Stimulated activated CD4-positive, alpha-beta T cell treated with anti-CD3 and anti-CD28 coated beads, TNF-alpha, amount 100 ng/mL, for 24 hours (primary cell): ENCODE measurements at places on chromosomes 4 and X.

GRCh38 chrX:41553688-41554087 lies 106.5 kb downstream of the NYX start:
- DNase-seq = no peak

DNA sequence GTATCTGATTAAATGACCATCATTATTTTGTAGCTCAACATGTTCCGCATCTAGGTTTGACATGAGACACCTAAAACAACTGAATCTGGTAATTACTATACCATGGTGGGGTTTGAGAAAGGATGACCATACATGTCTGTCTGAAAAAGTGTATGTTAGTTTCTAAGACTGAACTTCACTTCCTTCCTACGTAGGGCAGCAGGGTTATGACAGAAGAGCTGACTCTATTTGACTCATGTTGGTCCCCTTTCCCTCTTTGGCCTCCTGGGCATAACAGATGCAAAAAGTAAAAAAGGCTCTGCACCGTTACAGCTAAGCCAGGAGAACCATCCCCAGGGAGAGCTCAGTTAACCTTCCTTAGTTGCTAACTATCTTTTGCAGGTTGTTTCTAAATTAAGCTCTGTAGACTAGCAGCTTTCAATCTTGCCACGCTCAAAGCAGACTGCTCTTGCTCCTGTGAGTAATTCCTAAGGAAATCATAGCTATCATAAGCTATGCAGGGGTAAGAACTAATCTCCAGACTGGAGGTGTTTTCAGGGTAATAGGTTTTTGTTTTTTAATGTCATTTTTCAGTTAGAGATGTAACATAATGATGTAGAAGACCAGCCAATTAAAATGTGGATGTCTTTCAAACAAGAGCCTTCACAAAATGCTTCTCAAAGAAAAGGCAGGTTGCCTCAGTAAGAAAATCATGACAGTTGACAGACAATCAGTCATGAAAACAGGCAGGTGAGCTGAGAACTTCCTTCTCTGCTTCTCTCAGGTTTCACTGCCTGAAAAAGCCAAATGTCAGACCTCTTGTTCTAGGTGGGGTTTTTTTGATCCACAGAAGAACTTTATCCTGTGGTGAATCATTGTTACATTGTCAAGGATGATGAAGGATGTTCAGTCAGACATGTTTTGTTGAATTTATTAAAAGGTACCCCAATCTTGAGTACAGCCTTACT lies 66.9 kb upstream of the DAPP1 start:
- DNase-seq = no peak

GRCh38 chr4:116343809-116344208 lies 741.6 kb downstream of the TRAM1L1 start:
- no peak for DNase-seq

DNA sequence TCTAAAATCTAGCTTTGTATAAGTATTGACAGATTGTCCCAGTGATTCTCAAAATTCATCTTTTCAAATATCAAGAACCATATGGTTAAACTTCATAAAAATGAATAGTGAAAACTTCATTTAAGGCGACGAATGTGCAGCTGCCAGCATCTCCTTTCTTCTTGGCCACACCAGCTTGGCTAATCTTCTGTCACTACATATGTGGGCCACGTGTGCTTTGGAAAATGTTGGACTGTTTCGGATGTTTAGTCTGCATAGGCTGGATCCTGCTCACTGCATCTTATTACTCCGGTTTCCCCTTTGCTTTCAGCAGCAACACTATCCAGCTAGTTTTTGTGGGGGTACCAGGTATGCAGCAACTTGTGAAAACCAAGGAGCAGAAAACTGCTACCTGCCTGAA lies 221.9 kb downstream of the BMPR1B start:
- no peak for DNase-seq

DNA sequence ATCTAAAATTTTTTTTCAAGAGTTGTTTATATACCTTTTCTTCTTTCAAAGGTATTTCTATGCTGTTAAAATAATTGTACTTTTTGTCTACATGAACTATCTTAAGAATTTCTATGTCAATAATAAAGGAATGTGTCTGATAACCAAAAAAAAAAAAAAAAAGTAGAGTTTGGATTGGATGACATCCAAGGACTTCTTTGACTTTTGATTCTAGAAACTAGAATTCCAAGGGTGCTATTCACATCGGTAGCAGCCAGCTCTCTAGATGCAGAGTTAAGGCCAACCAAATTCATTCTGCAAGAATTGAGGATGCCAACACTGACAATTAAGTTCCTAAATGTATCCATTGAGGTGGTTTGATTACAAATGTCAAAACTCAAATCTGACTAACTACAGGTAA lies 42.0 kb upstream of the PRKG2 start:
- no peak for DNase-seq

GRCh38 chrX:11751261-11751660 lies 6.8 kb upstream of the MSL3 start:
- no peak for DNase-seq

GRCh38 chr4:68872643-68873502 lies 57.1 kb downstream of the UGT2B10 start:
- DNase-seq = no peak

DNA sequence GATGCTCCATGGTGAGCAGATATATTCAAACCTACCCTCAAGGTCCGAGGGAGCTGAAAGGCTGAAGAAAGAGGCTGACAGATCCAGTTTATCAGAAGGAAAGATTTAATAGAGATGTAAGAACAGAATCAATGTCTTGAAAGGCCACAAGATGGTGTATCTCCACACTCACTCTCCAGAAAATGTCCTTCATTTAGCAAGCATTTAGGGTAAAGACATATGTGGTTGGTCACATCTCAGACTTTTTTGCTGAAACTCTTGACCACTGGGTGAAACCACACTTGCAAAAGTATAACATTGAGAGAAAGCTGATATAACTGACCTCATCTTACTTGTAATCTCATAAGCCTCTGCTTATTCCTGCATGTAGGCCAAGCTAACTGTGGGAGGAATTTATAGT lies 745.8 kb upstream of the GALNTL6 start:
- DNase-seq = no peak

GRCh38 chr4:12409507-12410190 lies 981.0 kb upstream of the HS3ST1 start:
- no peak for DNase-seq

- DNase-seq = no peak
Measured at GRCh38 chrX:110310000-110310790, 7.7 kb downstream of the AMMECR1 start.

DNA sequence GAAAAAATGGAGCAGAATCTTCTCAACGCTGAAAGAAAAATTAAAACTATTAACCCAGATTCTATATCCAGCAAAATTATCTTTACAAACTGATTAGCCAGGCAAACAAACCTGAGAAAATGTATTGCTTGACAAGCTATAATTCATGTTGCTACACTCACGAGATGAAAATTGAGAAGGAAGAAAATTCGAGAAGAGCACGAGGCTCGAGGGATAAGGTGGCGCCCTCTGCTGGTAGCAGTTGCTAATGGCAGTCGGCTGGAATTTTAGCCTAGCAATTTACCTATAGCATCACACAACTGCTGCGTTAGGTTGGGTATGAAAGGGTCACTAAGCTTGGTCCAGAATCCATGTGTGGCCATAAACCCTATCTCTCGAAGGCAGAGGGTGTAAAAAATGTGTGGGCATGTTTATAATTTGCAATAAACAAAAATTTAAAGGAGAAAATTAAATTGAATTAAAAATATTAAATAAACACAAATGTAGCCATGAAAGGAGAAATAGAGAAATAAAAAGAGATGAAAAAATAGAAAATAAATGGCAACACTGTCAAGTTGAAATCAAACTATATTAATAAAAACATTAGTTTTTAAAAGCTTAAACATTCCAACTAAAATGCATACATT lies 126.6 kb downstream of the PPP4R3C start:
- no peak for DNase-seq

GRCh38 chr4:182897601-182898478 lies 19.3 kb downstream of the DCTD start:
- no peak for DNase-seq

- DNase-seq = no peak
Measured at GRCh38 chrX:119155416-119156035, 27.9 kb upstream of the KIAA1210 start.

GRCh38 chr4:173797296-173797695 lies 267.3 kb upstream of the HAND2 start:
- no peak for DNase-seq

- no peak for DNase-seq
Measured at GRCh38 chr4:86181585-86181984, 178.3 kb downstream of the MAPK10 start.
